ENCODE measurements at places on chromosomes 12 and 14.

DNA sequence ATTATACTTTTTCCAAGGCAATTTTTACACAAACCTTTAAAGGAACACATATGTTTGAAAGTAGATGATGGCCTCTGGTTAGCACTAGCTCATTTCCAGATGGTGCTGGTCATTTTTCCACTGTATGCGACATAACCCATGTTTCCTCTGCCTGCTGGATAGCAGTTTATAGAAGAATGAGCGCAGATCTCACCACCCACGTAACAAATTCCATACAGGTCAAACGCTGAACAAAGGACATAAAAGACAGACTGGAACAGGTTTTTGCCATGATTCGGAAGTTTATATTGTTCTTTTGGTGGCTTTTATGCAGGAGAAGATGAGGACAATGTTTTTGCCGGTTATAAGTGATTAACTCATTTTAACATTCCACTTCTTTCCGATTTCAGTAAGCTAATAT, 30.7 kb downstream of the PPP1R36 start:
- DNase-seq, result no peak

- no peak for DNase-seq
Observed at GRCh38 chr12:48678551-48679185, 3.4 kb downstream of the KANSL2 start.

DNA sequence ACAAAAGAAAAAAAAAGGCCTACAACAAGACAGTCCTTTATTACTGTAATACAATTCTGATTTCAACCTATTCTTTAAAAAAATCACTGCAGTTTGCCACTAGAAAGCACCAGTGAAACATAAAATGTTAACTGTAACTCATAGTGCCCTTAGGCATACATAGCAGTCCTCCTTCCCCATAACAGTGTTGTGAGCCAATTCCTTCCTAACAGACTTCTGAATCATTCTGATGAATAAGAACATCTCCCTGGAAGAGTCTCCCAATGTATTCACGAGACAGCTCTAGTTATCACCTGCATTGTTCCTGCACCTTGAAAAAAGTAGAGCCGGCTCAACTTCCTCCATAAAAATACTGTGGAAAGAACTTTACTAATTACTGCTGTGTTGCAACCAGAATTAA, 213.6 kb upstream of the FSCB start:
- no peak for DNase-seq

- DNase-seq, result no peak
Observed at GRCh38 chr12:122458105-122459035, 35.9 kb upstream of the CLIP1 start.

DNA sequence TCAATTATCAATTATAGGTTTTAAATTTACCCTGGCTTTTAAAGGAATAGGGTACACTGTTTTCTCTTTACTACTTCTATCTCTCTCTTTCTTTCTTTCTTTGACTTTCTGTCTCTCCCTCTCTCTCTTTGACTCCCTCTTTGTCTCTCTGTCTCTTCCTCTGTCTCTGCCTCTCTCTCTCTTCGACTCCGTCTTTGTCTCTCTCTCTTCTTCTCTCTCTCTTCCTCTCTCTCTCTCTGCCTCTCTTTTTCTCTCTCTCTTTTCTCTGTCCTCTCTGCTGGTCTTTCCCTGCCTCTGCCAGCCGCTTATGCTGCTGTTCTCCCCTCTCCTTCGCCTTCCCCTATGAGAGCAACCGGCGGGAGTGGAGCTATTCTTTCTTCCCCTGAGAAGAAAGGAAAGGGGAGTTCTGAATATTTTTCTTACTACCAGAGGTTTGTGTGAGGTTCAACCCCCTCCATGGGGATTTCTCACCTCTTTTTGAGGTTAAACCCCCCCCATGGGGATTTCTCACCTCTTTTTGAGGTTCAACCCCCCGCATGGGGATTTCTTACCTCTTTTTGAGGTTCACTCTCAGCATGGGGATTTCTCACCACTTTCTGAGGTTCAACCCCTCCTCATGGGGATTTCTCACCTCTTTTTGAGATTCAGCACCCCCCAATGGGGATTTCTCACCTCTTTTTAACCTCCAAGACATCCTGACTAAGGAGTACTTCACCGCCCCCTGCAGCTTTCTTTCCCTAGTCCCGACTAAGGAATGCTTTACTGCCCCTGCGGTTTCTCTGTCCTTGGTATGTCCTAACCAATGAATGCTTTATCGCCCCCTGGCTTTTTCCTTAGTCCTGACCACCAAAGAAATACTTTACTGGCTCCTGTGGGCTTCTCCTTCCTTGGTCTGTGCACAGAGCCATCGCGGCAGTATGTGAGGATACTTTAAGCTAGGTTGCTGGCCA, 27.4 kb upstream of the DDHD1 start:
- DNase-seq, result peak; percentile 72

- DNase-seq, result peak; percentile 90
Observed at GRCh38 chr12:2877047-2877952, at the start of the genes FOXM1 and RHNO1. Gene FOXM1 (minus strand): TSS chr12:2877174. CDS start chr12:2874478, 2,696 bp downstream. Gene RHNO1 (plus strand): TSS chr12:2877223. CDS start chr12:2885367, 8,144 bp downstream.

DNA sequence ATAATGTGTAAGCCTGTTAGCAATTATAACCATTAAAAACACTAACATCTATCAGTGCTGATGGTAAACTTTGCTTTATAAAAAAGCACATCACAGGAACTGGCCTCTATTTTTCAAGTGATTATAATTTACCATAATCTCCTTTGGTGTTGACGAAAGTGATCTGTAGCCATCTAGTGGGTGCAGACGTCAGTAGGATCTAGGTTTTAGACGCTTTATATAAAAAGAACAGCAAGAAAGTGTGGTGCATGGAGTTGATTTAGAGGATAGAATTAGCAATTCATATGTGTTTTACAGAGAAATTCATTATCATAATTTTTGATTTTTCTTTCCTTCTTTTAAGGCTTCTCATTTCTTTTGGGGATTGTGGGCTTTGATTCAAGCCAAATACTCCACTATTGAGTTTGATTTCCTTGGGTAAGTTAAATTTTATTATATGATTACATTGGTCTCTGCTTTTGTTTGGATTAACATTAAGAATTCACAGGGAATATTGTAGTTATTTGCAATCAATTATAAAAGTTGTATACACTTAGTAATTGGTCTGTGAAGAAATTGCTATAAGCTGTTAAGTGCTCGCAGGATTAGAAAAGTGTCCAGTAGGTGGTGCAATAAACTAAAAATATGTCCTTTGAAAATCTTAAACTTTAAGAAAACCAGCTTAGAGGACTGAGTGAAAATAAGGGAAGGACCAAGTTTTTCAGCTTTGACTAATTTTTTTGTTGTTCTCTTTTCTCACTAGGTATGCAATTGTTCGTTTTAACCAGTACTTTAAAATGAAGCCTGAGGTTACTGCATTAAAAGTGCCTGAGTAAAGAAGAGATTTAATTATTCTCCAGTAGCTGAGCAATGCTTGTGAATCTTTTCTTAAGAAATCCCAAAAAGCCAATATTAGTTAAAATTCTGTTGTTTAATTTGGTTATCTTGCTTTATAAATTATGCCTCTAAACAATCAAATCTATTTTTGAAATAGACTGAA, 59.5 kb downstream of the ETNK1 start:
- DNase-seq, result peak; percentile 46

DNA sequence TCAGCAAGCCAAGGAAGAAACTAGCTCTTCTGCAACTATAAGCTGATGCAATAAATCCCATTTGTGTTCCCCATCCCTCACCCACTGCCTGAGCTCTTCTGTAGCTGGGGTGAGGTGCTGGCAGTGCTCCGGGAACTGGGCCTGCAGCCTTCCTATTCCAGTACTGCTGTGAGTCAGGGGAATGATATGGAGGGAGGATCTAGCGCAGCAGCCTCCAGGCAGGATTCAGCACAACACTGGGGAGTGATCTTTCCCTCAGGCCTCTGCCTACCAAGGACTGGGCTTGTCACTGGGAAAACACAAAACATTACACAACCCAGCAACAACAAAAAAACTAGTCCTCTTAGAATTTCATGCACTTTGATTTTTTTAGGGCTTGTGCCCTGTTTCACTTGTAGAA, 58.7 kb downstream of the ST8SIA1 start:
- no peak for DNase-seq

DNA sequence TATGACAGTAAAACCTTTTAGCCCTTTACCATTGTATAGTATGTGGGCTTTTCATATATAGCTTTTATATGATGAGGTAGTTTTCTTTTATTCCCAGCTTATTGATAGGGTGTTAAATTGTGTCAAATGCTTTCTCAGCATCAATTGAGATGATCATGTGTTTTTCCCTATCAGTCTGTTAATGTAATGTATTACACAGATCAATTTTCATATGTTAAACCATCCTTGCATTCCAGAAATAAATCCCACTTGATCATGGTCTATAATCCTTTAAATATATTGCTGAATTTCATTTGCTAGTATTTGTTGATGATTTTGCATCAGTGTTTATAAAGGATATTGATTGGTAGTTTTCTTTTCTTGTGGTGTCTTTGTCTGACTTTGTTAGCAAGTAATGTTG, 603.9 kb downstream of the TRHDE start:
- DNase-seq, result no peak

- DNase-seq, result no peak
Observed at GRCh38 chr12:111434049-111434448, 28.3 kb downstream of the SH2B3 start.

DNA sequence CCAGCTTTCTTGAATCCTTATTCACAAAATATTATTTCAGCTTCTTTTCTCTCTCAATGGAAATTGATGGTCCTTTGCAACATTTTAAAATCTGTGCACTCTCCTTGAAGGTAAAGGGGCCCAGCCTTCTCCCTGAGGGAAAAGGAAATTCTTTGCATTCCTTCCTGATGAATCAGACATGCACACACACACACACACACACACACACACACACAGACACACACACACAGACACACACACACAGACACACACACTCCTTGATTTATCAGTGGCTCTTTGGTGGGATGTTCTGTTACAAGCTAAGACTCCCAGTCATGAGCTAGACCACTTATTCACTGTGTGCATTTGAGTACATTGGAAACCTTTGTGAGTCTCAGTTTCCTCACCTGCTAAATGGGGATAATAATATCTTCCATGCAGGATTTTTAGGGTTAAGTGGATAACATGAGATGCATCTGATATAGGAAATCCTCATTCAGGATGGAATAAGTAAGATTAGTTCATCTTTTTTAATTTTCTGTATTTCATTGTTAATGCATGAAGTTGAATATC, 45.1 kb upstream of the HMGA2 start:
- no peak for DNase-seq

All from CD4-positive, alpha-beta T cell treated with Interleukin-17A for 1 hour (primary cell).